Karpas-422 (cell line): ENCODE measurements at places on chromosomes 16 and 17. TPM values are rescaled to one million over a fixed set of nuclear protein-coding genes. Genes with fewer than 3 reads are reported as not detected.

Gene CDRT4
- total RNA-seq: 11.7 and 13.6 TPM in 2 replicates

Gene CD300H
- not detected in 2 replicates for total RNA-seq

Gene CACNG1
- total RNA-seq: not detected in 2 replicates

DNA sequence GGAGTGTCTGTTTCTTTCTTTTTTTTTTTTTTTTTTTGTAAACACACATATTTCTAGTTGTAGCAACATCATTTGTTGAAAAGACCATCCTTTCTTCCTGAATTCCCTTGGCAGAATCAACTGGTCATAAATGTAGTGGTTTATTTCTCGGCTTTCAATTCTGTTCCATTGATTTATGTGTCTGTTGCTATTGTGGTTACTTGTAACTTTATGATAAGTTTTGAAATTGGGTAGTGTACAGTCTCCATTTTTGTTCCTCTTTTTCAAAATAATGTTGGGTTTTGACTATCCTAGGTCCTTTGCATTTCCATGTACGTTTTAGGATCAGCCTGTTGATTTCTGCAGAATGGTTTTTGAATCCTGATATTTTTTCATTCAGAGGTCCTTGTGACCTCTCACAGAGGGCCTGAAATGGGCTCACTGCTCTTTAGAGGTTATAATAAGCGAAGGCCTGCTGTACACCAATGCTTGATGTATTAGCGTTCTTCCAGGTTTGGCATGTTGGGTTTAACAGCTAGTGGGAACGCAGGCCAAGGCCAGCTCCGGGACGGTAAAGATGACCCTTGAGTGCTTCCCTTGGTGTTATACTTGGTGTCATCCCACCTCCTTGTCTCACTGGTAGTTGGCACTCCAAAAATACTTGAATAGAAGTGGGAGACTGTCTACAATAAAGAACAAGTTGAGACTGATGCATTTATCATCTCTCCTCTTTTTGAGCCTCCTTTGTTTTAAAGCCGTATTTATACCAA, 43.8 kb downstream of the ZNRF1 start:
- no peak overlapping the region for H3K27ac ChIP-seq
- no peak for DNase-seq
- H3K4me1 ChIP-seq: 0 out of 2 replicates have a peak, but pooled peaks cover 3% of the 10 kb centered on the region
- H3K27me3 ChIP-seq: peaks cover 3% of the 10 kb centered on the region; the same call in 1 of the 2 replicates
- H3K36me3 ChIP-seq: no peaks in the 10 kb centered on the region
- no peak overlapping the region for H3K4me3 ChIP-seq

DNA sequence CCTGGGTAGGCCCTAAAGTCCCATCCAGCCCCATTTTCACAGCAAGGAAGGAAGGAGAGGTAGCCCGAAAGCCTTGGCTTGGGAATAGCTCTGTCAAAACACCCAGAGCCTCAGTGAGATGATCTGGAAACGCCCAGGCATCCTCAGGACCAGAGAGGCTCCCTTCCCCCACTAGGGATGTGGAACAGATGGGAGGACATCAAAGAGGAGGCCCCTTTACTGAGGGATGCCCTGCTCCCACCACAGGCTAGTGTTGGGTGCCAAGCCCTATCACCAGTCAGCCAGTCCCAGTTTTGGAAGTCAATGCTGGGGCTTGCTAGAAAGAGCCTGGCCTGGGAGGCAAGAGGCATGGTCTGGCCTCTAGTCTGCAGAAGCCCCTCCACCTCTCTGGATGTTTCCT, 4.7 kb downstream of the TPPP3 start:
- H3K27me3 ChIP-seq: no peaks in the 10 kb centered on the region
- no peak overlapping the region for H3K4me3 ChIP-seq
- no peak for DNase-seq
- H3K27ac ChIP-seq: no peak overlapping the region

DNA sequence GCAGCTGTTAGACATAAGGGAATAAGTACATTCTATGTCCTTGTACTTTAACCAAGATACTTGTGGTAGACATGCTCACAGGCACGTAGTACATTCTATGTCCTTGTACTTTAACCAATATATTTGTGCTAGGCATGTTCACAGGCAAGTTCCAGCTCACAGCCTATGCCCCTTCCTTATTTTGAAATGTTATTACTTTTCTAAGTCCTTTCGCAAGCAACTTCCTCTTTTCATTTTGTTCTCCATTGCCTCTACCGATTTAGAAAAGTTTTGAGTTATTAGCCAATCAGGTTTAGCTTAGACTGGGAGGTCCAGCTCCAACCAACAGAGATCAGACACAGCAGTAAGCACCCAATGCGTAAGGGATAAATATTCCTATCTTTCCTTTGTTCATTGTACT, 60.1 kb upstream of the NUDT7 start:
- no peak for DNase-seq
- H3K36me3 ChIP-seq: no peaks in the 10 kb centered on the region
- H3K4me3 ChIP-seq: no peak overlapping the region
- H3K27ac ChIP-seq: no peak overlapping the region

GRCh38 chr17:67511012-67511411, 133.9 kb downstream of the PITPNC1 start:
- no peak for DNase-seq
- peaks cover 19% of the 10 kb centered on the region for H3K4me1 ChIP-seq
- no peaks in the 10 kb centered on the region for H3K36me3 ChIP-seq
- no peak overlapping the region for H3K4me3 ChIP-seq

- H3K27me3 ChIP-seq: no peaks in the 10 kb centered on the region
- H3K36me3 ChIP-seq: no peaks in the 10 kb centered on the region; the same call in 1 of the 2 replicates
- no peak overlapping the region for H3K4me3 ChIP-seq
Measured at GRCh38 chr17:82915010-82915756, 75.4 kb upstream of the ZNF750 start.

- H3K27ac ChIP-seq: no peak overlapping the region
- H3K4me3 ChIP-seq: no peak overlapping the region
- H3K4me1 ChIP-seq: peaks cover 34% of the 10 kb centered on the region
- no peaks in the 10 kb centered on the region; the same call in 1 of the 2 replicates for H3K36me3 ChIP-seq
Measured at GRCh38 chr17:12982224-12982623, 35.6 kb downstream of the ELAC2 start.

DNA sequence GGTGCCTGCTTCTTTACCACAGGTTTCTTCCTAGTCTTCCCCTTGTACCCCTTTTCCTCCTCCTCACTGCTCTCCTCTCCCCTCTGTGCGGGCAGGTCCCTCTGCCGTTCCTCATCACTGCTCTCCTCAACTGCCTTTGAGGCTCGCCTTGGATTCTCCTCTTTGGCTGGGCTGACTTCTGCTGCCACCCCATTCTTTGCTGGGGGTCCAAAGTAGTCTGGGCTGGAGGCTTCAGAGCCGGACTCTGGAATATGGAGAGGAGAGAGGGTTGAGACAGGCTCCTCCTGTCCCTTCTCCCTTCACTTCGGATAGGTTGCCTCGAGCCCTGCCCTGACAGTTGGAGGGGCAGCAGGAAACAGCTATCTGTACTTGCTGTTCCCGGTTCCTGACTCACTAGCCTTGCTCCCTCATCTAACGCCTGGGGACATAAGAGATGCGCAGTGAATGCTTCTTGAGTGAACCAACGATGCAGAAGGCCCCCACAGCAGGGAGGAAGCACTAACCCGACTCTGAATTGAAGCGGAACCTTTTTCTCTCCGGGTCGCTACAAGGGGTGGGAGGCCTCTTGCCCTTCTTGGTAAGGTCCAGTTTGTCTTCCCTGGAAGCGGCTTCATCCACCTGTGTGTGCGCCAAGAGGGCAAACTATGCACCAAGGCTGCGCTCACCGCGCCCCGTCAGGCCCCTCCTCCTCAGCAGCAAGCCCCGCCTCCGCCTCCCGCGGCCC, 655 bp downstream of the HIRIP3 start:
- DNase-seq: no peak
- H3K27ac ChIP-seq: peak overlapping the region; percentile 90
- peak overlapping the region; percentile 97 for H3K4me3 ChIP-seq
- H3K27me3 ChIP-seq: no peaks in the 10 kb centered on the region
- peaks cover 8% of the 10 kb centered on the region; the same call in 1 of the 2 replicates for H3K36me3 ChIP-seq

DNA sequence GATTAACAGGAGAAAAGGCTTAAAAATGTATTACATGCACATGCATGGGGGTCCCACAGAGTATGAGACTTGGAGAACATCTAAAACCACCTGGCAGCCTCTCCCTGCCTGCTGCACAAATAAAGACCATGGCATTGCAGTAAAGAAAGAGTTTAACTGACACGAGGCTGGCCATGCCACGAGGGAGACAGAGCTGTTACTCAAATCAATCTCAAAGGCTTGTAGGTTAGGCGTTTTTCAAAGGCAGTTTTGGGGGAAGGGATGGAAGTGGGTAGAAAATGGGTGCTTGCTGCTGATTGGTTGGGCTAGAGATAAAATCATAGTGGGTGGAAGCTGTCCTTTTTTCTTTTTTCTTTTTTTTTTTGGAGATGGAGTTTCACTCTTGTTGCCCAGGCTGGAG, 17.3 kb upstream of the PSMD7 start:
- no peaks in the 10 kb centered on the region for H3K27me3 ChIP-seq
- no peaks in the 10 kb centered on the region for H3K4me1 ChIP-seq
- no peaks in the 10 kb centered on the region for H3K36me3 ChIP-seq
- no peak overlapping the region for H3K27ac ChIP-seq
- H3K4me3 ChIP-seq: no peak overlapping the region

- no peaks in the 10 kb centered on the region for H3K36me3 ChIP-seq
- no peaks in the 10 kb centered on the region for H3K27me3 ChIP-seq
- H3K4me3 ChIP-seq: no peak overlapping the region
- no peaks in the 10 kb centered on the region for H3K4me1 ChIP-seq
- no peak for DNase-seq
Measured at GRCh38 chr16:57632568-57632967, 4.1 kb downstream of the ADGRG1 start.

DNA sequence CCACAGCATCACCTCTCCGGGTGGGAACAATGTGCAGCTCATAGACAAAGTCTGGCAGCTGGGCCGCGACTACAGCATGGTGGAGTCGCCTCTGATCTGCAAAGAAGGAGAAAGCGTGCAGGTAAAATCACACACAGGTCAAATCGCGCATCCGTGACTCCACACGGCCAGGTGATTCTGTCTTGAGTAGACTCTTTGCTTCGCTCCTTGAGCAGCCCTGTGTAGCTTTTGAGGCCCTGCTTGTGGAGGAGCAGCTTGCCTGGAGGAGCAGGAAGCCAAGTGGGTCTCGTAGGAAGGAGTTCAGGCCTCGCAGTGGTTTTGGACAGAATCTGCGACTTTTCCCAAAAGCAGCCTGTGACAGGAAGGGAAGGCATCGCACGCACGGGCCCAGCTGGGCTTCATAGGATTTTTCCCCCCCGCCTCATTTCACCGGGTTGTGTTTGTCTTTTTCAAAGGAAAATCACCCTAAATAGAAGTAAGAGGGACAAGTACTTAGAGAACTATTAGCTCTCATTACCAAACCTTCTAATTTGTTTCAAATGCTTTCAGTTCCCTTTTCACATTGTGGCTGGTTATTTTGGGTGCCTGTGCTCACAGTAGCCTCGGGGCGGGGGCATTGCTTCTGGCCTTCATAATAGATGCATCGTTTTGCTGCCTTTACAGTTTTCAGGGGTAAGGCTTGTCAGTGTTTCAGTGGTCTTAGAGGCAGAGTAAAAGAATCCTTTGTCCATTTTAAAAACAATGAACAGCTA, 71.5 kb downstream of the SEC14L1 start:
- peak overlapping the region; percentile 53 for H3K4me3 ChIP-seq
- no peaks in the 10 kb centered on the region for H3K27me3 ChIP-seq
- peaks cover 48% of the 10 kb centered on the region for H3K4me1 ChIP-seq
- peaks cover 33% of the 10 kb centered on the region for H3K36me3 ChIP-seq
- H3K27ac ChIP-seq: peak overlapping the region; percentile 98

GRCh38 chr17:43217614-43218087, 6.0 kb downstream of the TMEM106A start:
- H3K27ac ChIP-seq: no peak overlapping the region
- no peaks in the 10 kb centered on the region for H3K36me3 ChIP-seq
- H3K4me3 ChIP-seq: no peak overlapping the region
- H3K27me3 ChIP-seq: no peaks in the 10 kb centered on the region
- H3K4me1 ChIP-seq: peaks cover 8% of the 10 kb centered on the region
- peak; percentile 6 for DNase-seq

DNA sequence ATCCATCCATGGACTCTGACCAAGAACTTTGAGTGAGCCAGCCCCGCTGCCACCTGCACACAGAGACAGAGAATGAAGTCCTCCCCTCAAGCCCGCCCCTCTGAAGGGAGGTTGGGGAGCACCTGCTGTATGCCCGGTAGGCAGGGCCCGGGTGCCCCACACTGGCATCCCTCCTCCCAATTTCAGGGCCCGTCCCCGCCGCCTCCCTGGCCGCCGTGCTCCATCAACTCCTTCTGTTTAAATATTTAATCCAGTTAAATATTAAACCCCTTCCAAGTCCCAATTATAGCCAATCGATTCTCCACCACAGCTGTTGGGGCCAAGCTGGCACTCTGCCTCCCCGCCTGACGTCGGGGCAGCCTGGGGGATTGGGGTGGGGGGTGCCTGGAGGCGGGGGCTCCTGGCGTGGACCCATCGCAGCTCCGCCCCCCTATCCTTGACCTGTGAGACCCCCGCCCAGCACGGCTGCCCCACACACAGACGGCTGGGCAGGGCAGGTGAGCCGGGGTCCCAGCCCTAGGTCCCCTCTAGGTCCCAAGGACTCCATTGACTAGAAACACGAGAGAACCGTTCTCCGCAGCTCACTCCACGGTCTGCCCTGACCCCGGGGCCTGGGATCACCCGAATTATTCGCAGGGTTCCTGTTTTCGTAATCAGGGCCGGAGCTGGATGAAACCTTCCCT, 18.0 kb upstream of the CACNA1H start:
- DNase-seq: no peak
- H3K36me3 ChIP-seq: no peaks in the 10 kb centered on the region
- no peaks in the 10 kb centered on the region for H3K27me3 ChIP-seq
- no peak overlapping the region for H3K4me3 ChIP-seq
- H3K4me1 ChIP-seq: no peaks in the 10 kb centered on the region
- no peak overlapping the region for H3K27ac ChIP-seq

DNA sequence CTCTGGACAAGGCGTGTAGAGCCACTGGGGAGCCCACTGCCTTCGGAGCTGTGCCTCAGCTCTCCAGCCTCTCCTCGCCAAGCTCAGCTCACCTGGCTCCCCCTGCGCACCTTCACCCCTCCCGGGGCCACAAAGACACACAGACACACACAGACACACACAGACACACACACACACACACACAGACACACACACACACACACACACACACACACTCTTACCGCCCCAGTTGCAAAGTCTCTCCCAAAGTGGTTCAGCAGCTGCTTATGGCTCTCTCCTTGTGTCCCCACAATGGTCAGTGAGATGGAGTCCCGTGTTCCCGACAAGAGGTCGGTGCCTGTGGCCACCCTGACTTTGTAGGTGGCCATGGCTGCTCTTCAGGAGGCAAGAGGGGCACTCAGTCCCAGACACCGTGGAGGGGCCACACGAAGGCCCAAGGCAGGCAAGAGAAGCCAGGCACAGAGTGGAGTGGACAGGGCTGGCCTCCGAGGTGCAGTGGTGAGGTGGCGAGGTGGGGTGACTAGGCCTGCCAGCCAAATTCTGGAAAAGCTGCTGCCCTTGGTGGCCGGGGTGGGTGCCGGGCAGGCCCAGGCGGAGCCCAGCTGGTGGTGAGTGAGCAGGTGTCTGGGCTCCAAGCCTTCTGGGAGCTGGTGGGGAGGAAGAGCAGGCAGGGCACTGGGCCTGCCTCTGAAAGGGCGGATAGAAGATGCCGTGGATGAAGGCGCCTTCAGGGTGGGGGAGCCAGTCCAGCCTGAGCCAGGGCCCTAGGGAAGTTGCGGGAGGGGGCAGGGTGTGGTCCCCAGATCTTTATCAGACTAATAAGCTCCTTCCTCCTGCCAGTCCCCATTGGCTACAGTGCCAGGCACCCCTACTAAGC, at the start of gene ALOX12B:
Gene ALOX12B (minus strand): TSS at position 642 of the 877 bp plus-strand sequence. CDS start 274 bp downstream, at position 368.
- peaks cover 30% of the 10 kb centered on the region for H3K4me1 ChIP-seq
- no peak within 1 kb of the TSS for H3K27ac ChIP-seq
- H3K4me3 ChIP-seq: no peak within 1 kb of the TSS
- H3K36me3 ChIP-seq: no peaks in the 10 kb centered on the region
- no peak for DNase-seq
- no peaks in the 10 kb centered on the region for H3K27me3 ChIP-seq

GRCh38 chr17:1617620-1618174, 10.9 kb downstream of the SLC43A2 start:
- H3K27ac ChIP-seq: no peak overlapping the region
- no peak for DNase-seq
- H3K4me1 ChIP-seq: peaks cover 10% of the 10 kb centered on the region
- no peaks in the 10 kb centered on the region for H3K27me3 ChIP-seq
- no peak overlapping the region for H3K4me3 ChIP-seq
- no peaks in the 10 kb centered on the region for H3K36me3 ChIP-seq
